ENCODE measurements at places on chromosomes 7 and 10.

GRCh38 chr7:37555528-37555927 lies 106.9 kb upstream of the ELMO1 start:
- DNase-seq, result no peak

DNA sequence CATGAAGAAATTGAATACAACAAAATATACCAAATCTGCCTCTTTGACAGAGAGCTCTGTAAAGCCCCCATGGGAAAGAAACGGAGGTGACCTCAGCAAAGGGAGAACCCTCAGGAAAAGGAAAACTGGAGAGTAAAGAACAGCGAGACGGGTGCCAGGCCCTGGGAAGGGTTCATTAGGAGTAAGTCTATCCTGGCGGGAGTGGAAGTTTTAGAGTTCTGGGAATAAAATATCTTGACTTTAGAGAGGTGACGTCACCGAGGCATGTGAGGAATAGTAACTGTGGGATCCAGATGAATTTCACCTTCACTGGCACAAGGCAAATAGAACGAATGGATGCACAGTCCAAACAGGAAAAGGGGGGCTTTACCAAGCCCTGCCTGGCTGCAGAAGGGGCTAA lies 362.8 kb upstream of the IGFBP3 start:
- no peak for DNase-seq

GRCh38 chr10:75209921-75210281 lies 695 bp upstream of the VDAC2 start:
- DNase-seq, result peak; percentile 77

DNA sequence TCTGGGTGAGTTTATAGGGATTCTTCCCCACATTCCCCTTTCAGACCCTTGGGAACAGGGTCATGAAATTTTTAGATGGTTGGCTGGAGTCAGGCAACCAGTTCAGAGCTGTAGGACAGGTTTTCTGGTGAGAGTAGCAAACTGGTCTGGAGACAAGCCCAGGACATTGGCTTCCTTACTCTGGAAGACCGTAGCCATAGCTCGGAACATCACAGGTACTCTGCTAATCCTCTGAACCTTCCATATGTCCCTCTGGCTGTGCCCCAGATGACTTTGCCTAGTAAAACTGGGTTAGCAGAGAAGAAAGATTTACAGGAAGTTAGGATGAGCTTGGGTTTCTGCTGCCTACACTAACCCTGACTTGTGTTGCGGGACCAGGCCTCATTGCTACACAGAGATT lies 104.5 kb upstream of the MKLN1 start:
- no peak for DNase-seq

DNA sequence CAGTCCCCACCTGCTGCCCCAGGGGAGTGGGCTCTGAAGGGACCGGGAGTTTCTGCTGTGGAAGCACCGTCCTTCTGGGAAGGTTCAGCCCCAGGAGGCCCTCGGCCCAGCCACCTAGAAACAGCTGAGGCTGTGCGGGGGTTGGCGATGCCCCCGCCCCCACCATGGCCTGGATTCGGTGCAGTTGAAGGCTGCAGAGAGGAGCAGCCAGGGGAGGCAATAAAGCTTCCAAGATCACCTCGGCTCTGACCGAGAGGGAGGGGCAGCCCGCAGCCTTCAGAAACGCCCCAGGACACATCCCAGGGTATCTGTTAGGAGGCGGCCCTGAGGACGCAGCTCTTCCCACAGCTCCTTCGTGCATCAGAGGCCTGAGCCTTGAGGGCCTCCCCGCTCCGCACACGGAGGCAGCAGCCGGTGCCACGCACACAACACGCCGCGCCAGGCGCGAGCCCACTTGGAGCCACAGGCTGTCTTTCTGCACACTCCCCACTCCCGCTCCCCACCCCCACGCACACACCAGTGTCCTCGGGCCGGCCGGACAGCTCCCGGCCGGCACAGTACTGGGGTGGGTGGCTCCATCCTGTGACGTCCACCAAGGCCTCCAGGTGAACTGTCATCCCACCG lies 1.6 kb downstream of the KNDC1 start:
- DNase-seq, result no peak

GRCh38 chr7:70836946-70837345 lies 295.0 kb upstream of the GALNT17 start:
- no peak for DNase-seq

DNA sequence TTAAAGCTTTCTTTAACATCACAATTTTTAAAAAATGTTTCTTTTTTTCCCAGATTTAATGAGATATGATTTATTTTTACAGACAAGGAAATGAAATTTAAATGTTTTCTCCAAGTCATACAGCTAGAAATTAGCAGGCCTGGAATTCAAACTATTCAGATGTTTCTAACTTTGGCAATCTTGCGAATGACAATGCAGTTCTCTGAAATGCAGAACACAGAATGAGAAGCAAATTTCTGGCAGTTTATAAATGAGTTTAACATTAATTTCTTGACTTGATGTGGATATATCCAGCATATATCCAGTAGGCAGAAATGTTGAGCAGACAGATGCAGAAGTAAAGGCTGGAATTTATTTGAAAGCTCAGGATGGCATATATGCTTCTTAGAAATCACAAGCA lies 227.5 kb downstream of the THSD7A start:
- DNase-seq, result no peak

- no peak for DNase-seq
These were observed 77.6 kb downstream of the BICC1 start for GRCh38 chr10:58590152-58590840.

DNA sequence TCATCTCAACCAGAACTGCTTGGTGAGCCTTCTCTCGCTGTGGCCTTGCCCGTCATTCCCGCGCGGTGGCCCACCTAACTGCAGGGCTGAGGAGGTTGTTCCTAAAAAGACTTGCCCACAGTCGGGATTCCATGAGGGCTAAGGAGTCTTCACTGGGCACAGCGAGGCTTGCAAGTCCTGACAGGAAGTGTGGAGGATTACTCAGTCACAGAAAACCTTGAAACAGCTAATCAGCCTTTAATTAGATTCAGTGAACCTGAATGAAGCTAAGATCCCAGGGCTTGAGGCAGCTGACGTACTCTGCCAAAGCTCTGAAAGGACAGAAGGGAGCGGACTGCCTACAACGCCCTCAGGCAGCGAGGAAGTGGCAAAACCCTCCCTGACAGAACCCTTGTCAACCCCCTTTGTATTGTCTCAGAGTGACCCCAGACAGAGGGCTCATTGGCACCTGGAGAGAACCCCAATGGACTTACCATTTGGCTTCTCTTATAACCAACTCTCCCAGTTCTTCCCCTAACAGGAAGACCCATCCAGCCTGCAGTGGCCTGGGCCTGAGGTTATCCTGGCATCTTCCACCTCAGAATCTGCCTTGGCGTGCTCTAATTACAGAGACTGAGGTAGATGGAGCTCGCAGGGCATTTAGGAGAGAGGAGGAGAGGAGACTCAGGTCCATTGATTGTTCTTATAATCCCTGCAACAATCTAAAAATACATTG lies 2.5 kb upstream of the LAMB4 start:
- no peak for DNase-seq

DNA sequence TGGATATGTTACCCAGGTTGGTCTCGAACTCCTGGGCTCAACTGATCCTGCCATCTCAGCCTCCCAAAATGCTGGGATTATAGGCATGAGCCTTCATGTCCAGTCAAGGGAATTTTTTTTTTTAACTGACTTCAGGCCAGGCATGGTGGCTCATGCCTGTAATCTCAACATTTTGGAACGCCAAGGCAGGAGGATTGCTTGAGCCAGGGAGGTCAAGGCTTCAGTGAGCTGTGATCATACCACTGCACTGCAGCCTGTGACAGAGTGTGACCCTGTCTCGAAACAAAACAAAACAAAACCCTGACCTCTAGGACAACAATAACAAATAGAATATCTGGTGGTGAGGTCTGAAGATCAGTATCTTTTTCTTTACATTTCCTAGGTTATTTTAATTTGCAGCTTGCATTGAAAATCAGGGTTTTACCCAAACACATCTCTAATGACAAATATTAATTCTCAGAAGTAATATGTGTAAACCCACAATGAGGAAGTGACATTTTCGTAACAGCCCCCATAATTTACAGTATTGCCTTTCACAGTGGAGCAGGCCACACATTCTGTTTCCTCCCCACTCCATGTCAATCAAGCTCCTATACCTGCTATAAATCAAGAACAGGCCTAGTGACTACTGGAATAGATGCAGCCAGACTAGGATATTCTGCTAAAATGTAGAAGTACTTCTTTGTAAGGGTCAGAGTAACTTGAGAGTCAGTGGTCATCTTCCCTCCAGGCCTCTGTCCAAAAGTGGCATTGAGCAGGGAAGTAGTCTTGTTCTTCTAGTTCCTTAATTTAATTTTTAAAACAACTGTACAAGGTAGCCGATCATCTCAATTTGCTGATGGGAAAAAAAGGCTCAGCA lies 43.3 kb upstream of the ECHDC3 start:
- DNase-seq, result no peak

- no peak for DNase-seq
These were observed 300.5 kb downstream of the KLF6 start for GRCh38 chr10:3484306-3485056.

- no peak for DNase-seq
These were observed 23.6 kb upstream of the ADCYAP1R1 start for GRCh38 chr7:31028417-31028992.

- no peak for DNase-seq
These were observed 1020.0 kb upstream of the KCND2 start for GRCh38 chr7:119252962-119253361.

DNA sequence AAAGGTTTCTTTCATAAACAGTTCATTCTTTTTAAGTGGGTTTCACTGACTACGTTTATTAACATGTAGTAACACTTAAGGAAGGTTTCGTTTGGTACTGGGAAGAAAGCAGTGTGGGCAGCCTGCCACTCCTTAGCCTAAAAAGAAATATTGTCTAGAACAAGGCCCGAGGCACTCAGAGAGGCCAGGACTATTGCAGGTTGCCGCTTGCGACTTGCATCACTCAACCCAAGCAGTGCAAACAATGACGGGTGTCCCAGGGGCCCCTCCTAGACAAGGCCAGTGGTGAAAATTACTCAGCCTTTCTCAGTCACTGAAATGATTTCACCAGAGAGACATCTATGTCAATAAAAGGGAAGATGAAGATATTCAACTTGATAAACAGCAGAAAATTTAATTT lies 243.9 kb downstream of the SNX13 start:
- no peak for DNase-seq

DNA sequence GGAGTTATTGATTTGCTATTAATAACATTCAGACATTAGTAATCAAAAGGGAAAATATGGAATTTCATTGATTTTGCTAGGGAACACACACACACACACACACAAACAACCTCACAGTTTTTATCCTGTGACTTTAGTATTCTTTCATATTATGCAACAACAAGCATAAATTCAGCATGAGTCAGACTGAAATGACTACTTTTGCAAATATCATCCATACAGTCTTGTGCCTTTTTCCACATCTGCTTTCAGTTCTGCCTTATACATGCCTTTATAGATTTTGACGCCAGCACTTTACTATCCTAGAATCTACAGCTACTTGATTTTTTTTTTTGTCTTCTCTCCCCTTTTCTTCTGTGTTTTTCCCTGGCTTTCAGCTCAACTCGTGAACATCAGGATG lies 975.8 kb upstream of the LRRTM3 start:
- DNase-seq, result no peak

GRCh38 chr7:87877366-87878040 lies 1.2 kb downstream of the DBF4 start:
- no peak for DNase-seq

- no peak for DNase-seq
These were observed 43.6 kb upstream of the TNPO3 start for GRCh38 chr7:129098409-129099084.

- DNase-seq, result no peak
These were observed 52.6 kb downstream of the MACC1 start for GRCh38 chr7:20164425-20165145.

DNA sequence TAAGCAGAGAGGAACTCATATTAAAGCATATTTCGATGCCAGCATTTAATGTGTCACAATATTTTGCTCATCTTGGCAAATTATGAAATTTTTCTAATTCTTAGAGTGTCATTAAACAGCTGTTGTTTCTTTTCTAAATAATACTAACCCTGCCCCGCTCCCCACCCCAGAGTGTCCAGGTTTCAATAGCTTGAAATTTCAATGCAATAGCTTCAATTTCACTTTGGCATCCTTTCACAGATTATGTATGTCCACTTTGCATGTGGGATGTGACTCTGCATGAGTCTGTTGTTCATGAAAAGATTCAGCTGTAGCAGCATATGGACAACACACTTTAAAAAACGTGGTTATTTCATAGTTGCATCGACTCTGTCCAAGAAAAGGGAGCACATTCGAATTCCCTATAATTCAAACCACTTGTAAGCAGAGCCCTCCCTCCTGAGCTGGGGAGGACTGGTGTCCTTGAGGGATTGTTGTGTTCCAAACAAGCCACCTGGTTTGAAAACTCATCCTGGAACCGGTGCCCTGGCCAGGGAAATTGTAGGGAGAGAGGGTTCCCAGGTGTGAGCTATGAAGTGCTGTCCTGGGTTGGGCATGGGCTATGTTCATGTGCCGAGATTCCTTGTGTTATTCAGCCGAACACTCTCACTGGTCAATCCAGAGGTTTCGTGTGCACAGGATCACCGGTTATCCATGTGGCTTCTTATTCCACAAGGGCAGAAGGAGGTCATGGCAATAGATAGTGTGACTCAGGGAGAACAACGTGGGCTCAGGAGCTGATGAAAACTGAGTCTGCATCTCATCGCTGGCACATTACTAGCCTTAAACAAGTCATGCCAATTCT lies 64.6 kb upstream of the CREB5 start:
- DNase-seq, result no peak

DNA sequence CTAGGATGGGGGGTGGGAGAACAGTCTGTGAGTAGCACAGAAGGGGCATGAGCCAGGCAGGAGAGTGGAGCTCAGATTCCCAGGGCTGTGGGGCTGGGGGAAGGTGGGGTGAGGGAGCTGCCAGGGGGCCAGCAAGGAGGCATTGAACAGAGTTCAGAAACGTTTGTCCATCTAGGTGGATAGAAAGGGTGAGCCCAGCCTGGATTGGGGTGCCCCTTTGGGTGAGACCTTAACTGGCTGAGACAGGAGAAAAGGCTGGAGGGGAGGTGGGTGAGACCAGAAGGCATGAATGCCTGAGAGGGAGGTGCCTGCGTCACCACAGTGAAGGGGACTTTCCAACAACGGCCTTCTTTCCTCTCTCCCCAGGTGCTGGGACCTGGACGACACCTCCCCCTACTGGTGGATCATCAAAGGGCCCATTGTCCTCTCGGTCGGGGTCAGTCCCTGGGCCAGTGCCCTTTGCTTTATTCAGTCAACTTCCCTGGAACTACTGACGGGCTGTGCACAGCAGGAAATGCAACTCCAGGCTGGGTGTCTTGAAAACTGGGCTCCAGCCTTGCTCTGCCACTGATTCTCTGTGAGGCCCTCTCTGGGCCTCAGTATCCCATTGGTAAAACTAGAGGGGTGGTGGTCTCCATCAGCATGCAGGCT lies 11.0 kb downstream of the GHRHR start:
- DNase-seq, result peak; percentile 63
